ENCODE measurements at places on chromosomes 16 and 17.

DNA sequence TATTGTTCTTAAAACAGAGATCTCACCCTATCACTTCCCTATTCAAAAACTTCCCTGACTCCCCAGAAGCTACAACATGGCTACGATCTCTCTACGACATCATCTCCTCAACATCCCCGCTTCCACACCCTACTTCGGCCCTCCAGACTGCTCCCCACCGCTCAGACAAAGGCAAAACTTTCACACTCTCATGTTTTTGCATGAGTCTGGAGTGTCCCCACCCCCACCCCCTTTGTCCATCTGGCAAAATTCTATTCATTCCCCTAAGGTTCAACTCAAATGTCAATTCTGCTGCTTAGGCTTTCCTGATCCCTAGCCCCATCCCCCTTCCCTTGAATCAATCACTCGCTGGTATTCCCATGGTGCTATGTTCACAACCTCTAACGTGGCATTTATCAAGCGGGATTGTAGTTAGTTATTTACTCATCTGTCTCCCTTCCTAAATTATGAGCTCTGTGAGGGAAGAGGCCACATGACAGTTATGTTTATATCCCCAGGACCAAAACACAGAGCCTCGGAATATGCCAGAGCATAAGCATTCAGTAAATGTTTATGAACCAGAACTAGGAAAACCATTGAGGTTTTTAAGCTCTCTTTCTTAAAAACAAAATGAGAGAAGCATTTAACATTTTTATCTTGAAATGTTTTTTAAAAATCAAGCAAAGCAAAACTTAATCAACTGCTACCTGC lies 55.9 kb downstream of the STX8 start:
- no peak for DNase-seq

DNA sequence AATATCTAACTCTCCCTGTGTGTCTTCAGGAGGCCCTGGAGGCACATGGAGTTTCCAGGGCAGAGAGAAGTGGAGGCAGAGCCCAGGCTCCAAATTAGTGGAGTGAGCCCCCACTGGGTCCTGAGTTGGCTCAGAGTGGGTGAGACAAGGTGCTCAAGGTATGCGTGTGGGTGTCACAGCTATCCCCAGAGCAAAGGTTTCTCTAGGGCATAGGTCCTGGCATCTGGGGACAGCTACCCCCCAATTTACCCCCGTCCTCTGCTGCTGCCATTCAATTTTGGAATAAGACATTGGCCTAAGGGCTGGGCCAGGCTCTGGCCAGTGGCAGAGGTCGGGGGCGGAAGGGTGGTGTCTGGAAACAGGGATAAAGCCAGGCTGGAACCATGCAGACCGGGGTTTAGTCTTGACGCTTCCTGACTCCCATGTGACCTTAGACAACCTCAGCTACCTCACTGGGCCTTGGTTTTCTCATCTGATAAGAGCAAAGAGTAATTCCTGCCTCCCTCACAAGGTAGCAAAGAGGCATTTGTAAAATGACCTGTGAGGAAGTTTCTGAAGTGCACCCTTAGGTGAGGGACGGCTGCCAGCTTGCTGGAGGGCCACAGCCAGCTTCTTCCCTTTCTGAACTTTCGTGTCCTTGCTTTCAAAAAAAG lies 78.2 kb upstream of the TMEM97 start:
- DNase-seq = no peak

DNA sequence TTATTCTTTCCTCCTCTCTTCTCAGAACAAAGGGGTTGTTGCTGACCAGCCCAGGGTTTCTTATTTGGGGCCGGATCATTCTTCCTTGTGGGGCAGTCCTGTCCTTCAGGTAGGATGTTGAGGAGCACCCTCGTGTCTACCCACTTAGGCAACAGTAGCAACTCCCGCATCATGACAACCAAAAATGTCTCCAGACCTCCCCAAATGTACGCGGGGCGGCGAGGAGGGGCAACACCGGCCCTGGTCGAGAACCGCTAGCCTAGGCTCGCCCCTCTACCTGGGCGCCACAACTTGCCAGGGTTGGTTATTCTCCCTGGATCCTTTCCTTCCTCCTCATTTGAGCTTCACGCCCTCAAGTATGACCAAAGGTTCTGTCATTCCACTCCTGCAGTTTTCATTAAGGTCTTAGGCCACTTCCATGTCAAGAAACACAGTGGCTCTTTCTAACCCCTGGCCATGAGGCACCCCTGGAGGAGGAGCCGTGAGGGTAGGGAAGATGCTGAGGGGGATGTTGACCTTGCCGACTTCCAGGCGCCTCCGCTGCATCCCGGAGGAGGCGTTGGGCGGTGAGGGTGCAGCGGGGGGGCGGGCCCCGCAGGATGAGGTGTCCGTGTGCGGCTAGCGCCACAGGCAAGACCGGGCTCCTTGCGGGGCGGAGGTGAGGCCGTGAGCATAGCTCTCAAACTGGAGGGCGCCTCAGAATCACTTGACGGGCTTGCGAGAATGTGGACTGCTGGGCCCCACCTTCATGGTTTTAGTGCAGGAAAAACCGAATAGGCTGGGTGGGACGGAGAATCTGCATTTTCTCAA lies 712 bp upstream of the SPECC1 start:
- no peak for DNase-seq

- no peak for DNase-seq
These were observed 733 bp upstream of the NHERF2 start for GRCh38 chr16:2025878-2026460.

DNA sequence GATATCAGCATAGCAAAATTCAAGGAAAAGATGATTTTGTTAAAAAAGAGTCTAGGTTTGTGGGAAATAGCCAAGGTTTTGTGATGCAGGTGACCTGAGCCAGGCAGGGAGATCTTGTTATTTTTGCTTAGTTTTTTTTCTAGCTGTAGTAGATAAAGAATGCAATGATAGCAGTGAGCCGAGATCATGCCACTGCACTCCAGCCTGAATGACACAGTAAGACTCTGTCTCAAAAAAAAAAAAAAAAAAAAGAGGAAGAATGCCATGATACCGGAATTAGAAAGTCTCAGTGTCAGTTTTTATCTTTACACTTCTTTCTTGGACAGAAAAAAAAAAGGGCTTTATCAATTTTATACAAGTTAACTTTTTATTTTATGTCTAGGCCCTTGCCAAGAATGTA lies 27.5 kb downstream of the TMEM238L start:
- no peak for DNase-seq

- no peak for DNase-seq
These were observed 63.3 kb downstream of the KSR1 start for GRCh38 chr17:27519550-27519949.

- no peak for DNase-seq
These were observed 1.9 kb upstream of the CHST5 start for GRCh38 chr16:75537776-75538175.

DNA sequence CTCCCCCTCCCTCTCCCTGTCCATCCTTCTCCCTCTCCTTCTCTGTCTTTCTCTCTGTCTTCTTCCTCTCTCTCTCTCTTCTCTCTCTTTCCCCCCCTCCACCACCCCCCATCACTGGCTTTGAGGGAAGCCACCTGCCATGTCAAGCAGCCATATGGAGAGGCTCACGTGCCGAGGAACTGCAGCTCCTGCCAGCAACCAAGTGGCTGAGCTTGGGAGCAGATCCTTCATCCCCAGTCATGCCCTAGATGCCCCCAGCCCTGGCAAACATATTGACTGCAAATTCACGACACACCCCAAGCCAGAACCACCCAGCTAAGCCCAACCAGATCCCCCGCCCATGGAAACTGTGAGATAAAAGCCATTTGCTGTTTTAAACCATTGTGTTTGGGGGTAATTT lies 40.9 kb upstream of the RBFOX3 start:
- no peak for DNase-seq

DNA sequence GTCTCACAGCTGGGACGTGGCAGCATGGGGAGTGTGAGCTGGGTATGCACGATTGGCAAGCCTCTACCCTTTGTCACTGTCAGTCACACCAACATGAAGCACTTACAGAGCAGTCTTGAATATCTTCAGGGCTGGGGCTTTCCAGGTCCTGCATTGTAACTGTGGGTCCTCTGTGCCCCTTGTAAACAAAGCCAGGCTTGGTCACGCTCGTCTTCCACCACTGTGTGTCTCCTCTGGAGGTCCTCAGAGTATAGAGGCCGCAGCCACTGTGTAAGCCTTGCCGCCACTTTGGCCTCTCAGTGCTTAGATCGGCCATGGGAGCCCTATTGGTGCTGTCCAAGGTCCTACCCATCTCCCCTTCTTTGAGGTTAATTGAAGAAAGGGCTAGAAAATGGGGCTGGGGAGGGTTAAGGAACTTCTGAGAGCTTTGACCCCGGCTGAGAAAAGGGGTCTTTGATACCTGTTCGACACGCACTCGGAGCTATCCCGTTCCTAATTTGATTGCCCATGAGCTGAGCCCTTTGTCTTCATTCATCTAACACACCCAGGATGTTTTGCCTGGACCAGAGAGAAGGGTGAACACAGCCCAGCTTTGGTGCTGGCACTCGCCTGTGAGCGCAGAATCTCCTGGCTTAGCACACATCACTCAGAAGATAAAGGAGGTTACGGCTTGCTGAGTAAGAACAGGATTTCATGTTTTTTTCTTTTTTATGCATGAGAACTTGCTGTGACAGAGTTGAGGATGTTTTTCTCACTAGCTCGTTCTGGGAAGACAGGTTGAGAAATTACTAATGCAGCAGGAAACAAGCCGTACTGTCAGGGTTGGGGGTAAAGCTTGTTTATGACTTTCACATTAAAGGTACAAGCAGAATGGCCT lies 267.9 kb downstream of the CPPED1 start:
- DNase-seq = no peak

- no peak for DNase-seq
These were observed 27.7 kb upstream of the CBX4 start for GRCh38 chr17:79866791-79867518.

GRCh38 chr16:20849589-20850390 lies 43.5 kb downstream of the REXO5 start:
- no peak for DNase-seq

DNA sequence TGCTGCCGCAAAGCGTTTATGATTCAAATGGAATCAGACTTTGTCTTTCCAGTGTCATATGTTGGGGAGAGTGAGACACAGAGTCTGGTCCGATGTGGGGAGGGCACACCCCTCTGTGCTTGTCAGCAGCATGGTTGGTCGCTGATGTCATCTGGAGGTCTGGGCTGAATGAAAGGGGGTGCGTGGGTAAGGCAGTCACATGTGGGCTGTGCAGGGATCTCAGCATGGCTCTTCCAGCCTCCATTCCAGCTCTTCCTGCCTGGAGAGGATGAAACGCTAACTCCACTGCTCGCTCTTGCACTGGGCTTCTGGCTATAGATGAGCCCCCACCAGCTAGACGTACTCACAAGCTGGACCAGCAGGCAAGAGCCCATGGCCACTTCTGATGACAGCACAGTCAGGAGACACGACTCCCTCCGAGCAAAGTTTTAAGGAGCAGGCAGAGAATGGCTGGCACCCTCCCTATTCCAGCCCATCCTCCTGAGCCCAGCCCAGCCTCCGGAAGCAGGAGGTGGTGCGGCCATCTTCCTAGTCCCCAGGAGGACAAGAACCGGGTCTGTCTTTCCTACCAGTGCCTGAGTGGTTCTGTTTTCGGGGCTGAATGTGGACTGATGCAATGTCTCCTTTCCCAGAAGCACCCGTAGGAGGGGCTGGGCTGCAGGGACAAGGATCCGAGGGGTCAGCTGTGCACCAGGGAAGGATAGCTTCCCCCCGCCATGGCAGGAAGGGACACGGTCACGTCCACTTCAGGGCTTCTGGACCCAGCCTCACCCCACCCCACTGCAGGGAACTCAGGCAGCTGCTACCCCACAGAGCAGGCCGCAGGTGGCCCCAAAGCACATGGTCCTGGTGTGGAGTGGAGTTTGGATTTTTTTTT lies 41.5 kb upstream of the CBFA2T3 start:
- no peak for DNase-seq

DNA sequence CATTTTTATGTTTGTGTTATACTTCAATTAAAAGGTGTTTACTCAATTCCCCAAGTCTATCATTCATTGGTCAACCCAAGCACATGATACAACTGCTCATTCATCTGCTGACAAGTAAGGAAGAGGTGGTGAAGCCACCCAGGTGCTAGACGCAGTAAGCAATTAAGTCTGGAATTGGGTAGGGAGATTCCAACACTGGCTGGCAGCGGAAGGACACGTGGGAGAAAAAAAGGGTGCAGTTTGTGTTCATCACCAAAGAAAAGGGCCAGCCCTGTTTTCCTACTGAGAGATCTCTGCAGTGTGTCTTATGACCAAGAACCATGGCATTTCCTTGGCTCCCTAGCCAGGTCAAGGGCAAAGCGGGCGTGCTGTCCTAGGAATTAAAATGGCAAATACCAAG lies 11.8 kb upstream of the ZNF23 start:
- no peak for DNase-seq

- DNase-seq = no peak
These were observed 2.9 kb downstream of the CFAP97D1 start for GRCh38 chr17:43782913-43783680.

- DNase-seq = no peak
These were observed 103.8 kb upstream of the NOL11 start for GRCh38 chr17:67613961-67614360.

DNA sequence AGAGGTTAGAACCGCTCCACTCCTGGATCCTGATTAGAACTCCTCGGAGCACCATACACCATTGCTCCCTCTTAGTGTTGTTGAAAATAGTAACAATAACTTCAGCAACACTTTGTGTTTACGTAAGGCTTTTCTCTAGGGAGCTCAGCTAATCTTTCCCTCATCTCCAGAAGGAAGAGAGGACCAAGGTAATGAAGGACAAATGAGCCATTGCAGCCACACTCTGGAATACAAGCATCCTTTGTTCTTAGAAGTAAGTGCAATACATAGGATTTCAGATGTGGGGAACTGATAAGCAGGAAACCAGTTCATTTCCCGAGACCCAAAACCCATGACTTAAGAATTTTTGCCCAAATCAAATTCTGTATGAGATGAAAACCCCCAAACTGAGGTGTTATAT lies 22.9 kb upstream of the ZNF652 start:
- no peak for DNase-seq

DNA sequence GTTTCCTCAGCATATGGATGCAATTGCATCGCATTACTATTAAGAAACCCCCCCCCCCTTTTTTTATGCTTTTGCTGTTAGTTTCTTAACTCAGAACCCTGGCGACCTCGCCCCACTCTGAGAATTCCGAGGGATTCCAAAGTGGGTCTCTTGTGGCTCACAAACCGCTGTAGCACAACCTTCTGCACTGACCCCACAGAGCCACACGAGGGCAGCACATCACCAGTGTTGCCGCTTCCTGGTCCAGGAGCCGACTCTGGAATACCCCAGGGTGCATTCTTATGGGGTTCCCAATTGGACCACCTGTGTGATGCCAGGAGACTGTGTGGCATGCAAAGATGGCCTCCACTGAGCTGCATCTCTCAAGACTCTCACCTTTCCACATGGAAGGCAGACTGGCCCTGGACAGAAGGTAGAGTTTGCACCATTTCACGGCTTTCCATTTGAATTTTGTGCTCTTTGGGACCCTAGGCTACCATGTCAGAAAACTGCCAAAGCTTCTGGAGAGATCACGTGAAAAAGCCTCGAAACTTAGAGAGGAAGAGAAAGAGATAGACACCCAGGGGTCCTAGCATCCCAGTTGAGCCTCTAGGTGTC lies 432.7 kb upstream of the ASIC2 start:
- no peak for DNase-seq

- DNase-seq = no peak
These were observed 18.1 kb downstream of the KATNIP start for GRCh38 chr16:27568077-27568476.

- no peak for DNase-seq
These were observed 10.5 kb downstream of the GGA2 start for GRCh38 chr16:23499801-23500200.

Data from 8988T (cell line).